ENCODE measurements at places on chromosomes 12 and 14.

- no peak for DNase-seq
These were observed 651.6 kb upstream of the TBX3 start for GRCh38 chr12:115335594-115335993.

GRCh38 chr14:73455294-73455693 is 3.1 kb downstream of the NUMB start:
- no peak for DNase-seq

DNA sequence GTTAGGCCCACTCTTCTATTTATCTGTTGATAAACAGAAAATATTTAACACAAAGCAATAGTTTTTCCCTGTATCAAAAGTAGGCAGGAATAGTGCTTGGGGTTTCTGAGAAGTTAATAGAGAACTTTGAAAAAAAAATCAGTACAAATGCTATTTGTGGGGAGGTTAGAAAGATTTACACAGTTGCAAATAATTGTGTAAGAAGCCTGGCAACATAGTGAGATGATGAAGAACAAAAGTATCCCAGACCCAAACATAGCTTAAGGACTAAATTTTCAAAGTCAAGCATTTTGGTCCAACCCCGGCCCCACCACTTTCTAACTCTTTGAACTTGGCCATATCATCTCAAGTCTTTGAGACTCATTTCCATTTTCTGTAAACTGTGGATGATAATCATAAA is 687.5 kb upstream of the TMEM132C start:
- DNase-seq: no peak

DNA sequence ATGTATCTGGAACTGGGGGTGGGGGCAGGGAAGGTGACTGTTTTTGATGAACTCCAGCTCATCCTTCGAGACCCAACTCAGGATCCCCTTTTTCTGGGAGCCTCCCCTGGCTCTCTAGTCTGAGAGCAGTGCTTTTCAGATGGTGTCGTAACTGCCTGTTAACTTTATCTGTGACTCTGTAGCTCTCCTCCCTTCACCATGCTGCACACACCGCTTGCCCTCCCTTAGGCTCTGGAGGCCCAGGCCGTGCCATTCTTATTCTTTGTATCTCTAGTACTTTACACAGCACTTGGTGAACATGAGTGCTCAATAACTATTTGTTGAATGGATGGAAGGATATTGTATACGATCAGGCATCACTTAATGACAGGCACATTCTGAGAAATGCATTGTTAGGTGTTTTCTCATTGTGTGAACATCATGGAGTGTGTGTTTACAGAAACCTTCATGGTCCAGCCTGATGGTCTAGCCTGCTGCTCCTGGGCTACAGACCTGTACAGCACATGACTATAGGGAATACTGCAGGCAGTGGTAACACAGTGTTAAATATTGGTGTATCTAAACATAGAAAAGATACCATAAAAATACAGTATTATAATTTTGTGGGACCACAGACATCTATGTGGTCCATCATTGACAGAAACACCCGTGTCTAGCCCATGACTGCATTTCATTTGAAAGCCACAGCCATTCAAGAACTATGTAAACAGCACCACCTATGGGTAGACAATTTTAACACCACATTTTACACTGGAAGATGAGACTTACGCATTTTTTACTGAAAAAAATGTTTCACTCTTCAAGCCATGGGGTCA is 91.8 kb downstream of the EML1 start:
- DNase-seq: no peak

DNA sequence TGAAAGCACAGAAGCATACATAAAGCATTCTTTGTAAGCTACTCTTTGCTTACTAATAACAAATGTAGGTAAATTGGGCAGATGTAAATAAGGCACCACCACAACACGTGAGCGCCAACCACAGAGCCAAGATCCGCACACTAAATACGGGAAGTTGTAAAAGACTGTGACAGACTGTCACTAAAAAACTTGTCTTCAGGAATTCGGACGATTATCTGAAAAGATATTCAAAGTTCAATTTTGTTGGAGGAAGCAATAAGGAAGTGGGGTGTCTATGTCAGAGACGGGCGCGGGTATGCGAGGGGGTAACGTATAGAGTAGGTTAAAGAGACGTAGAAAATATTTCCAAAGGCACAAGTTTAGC is 1.5 kb upstream of the HSP90B1 start:
- DNase-seq: peak; percentile 70

GRCh38 chr14:28755198-28755815 is 11.3 kb upstream of the FOXG1 start:
- no peak for DNase-seq

- no peak for DNase-seq
These were observed 5.9 kb upstream of the RPL41 start for GRCh38 chr12:56110571-56110970.

GRCh38 chr12:92582475-92582874 is 120.3 kb upstream of the PLEKHG7 start:
- no peak for DNase-seq

DNA sequence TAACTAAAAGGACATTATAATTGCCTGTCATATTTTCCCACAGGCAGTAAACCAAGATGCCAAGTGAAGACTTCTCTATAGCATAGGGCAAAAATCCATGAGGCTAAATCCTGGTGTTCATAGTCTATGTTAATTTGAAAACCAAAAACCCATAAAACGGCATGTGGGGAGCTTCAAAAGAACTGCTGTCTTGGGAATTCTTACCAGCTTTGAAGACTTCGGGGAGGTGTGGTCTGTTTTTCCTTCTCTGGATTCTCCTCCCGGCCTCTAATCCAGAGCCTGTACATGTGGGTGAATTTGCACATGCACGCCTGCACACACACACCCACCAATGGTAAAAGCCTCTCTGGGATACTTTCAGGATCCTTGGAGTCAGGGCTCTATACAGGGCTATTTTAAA is 61.9 kb upstream of the IFNG-AS1 start:
- DNase-seq: no peak

- DNase-seq: no peak
These were observed 16.7 kb downstream of the SDS start for GRCh38 chr12:113386866-113387566.

GRCh38 chr12:10802587-10802986 is at the start of gene TAS2R7:
Gene TAS2R7, minus strand, starts transcription at chr12:10802627. Its CDS starts 57 bp downstream, at chr12:10802570.
- no peak for DNase-seq

DNA sequence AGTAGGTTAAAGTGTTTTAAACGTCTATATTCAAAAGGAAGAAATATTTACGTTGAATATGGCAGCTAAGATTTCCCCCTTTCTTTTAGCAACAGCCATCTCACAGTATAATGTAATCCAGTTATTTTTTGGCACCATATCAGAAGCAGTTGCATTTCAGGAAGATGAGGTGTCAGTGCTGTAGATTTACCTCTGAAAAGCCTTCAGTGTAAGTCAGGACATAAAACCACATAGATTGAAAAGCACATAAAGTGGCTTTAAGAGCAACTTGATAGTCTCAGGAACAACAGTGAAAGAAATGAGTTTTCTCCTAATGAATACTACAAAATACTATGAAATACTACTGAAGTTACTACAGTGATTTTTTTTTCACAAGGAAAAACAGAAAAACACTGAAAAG is 6.9 kb downstream of the MLH3 start:
- DNase-seq: no peak

DNA sequence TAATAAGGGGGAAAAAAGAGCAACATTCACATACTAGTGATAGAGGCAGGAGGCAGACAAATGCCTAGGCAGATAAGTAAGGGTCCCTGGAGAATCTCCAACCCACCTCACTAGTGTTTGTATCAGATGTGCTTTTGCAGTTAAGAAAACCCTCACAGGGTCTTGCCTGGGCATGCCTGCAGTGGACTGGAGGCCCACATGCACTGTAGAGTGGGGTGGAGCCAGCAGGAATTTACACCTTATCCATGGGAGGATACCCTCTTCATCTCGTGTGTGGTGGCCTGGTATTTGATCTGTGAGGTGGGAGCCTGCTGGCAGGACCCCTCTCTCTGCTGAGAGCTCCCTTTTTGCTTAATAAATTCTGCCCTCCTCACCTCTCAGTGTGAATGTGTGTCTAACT is 238.0 kb upstream of the SLC16A7 start:
- no peak for DNase-seq

DNA sequence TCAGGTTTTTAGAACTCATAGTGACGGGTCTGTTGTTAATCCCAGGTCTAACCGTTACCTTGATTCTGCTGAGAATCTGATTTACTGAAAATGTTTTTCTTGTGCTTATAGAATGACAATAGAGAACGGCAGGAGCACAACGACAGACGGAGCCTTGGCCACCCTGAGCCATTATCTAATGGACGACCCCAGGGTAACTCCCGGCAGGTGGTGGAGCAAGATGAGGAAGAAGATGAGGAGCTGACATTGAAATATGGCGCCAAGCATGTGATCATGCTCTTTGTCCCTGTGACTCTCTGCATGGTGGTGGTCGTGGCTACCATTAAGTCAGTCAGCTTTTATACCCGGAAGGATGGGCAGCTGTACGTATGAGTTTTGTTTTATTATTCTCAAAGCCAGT is 34.4 kb downstream of the PSEN1 start:
- no peak for DNase-seq

DNA sequence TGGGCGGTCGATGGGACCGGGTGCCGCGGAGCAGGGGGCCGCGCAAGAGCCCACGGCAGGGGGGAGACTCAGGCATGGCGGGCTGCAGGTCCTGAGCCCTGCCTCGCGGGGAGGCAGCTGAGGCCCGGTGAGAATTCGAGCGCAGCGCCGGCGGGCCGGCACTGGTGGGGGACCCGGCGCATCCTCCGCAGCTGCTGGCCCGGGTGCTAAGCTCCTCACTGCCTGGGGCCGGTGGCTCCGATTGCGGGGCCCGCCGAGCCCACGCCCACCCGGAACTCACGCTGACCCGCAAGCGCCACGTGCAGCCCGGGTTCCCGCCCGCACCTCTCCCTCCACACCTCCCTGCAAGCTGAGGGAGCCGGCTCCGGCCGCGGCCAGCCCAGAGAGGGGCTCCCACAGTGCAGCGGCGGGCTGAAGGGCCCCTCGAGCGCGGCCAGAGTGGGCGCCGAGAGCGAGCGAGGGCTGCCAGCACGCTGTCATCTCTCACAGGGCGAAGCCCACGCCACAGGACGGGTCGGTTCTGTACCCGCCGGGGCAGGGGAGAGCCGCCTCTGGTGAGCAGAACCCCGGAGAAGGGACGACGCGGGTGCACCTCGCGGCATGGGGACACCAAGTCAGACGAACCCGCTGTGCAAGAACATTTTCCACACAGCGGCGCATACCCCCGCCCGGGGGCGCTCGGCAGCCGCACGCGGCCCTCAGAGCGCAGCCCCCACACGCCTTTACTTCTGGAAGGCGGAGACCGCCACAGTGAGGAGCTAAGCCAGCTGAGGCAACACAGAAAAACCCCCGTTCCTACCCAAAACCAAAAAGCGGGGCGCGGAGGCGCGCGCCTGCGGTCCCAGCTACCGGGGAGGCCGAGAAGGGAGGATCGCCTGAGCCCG is 1.2 kb upstream of the SIVA1 start:
- no peak for DNase-seq

DNA sequence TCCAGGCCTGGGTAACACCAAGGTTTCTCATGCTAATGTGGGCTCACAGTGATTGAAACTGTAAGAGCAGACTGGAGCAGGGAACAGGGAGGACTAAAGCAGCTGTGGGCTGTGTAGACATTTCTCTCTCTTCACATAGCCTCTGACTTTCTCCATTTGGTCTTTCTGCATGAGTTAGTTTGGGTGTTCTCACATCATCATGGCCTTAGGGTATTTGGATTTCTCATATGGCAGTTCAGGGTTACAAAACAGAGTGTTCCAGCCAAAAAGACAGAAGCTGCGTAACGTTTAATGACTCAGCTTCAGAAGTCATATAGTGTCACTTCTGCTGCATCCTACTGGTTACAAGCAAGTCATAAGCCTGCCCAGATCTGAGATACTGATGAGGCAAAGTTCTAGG is 52.0 kb upstream of the OSBPL8 start:
- no peak for DNase-seq

DNA sequence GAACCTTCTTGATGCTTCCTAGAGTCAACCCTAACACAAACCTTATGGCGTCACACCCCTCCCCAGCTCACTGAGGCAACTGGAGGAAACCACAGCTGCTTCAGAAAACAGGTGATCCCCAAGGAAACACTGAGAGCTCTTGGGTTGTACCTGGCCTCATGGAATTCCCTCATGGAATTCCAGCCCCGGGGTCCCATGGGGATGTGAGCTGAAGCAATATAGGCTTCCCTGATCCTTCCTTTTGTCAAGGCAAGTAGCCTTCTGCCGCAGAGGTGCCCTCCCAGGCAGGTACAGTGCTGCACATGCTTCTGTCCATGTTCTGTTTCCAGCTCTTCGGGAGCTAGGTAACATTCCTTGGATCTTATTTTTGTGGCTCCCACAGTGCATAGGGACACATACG is 47.3 kb downstream of the TSPAN11 start:
- DNase-seq: no peak
